ENCODE measurements at places on chromosomes 5 and 9. TPM values are rescaled to one million over a fixed set of nuclear protein-coding genes. Genes with fewer than 3 reads are reported as not detected.

GRCh38 chr5:112205846-112206245, 213.2 kb downstream of the EPB41L4A start:
- DNase-seq, result no peak

Gene FOXD4L6
- not detected for total RNA-seq

Gene ZNF618
- 12.1 TPM for total RNA-seq

Gene GOLGA1
- 12.5 TPM for total RNA-seq

DNA sequence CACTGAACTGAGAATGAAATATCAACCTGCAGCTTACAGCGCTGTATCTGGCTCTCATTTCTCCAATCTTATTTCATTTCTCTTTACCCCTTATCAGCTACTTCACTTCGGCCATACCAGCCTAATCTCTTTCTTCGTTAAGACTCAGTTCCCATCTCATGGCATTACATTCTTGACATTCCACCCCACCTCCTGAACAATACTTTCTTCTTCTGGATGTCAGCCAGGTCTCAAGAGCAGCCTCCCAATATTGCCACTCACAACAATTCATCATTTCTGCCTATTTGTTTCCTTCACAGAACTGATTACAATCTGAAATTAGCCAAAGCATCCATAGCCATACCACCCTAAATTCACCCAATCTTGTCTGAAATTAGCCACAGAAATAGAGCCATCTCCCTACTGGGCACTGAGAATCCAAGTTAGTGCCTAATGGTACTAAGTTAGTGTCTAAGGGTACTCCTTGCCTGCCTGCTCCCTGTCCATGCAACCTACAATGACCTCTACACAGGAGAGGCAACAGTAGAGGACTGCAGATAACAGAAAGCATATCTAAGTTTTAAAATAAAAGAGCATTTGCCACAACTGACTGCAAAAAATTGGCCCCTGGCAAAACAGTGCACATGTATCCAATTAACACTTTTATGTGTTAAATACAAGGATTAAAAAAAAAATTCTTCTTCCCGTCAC, 35.2 kb downstream of the SETX start:
- DNase-seq, result no peak

DNA sequence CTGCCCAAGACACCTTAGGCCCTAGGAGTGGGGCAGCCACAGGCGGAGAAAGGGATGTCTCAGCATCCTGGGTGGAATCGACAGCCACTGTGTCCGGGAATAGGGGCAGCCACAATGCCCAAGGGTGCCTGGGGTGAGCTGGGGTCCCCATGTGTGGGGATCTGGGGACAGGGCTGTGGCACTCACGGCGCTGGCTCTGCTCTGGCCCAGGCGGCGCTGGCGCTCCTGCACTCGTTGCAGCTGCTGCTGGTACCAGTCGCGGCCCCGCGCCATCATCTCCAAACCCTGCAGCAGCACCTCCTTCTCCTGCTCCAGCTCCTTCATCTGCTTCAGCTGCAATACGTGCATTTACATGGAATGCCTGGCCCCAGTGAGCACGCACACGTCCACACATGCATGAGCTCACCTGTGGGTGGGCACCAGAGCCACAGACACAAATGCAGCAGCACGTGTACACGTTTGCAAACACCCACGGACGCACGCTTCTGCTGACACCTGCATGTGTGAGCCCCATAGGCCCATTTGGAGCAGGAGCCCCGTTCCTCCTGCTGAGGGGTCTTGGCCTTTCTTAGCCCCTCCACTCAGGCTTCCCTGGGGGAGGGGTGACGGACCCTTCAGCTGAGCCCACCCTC, 4.9 kb downstream of the SAPCD2 start:
- no peak for DNase-seq

GRCh38 chr5:868428-869135, 17.8 kb upstream of the ZDHHC11 start:
- no peak for DNase-seq

DNA sequence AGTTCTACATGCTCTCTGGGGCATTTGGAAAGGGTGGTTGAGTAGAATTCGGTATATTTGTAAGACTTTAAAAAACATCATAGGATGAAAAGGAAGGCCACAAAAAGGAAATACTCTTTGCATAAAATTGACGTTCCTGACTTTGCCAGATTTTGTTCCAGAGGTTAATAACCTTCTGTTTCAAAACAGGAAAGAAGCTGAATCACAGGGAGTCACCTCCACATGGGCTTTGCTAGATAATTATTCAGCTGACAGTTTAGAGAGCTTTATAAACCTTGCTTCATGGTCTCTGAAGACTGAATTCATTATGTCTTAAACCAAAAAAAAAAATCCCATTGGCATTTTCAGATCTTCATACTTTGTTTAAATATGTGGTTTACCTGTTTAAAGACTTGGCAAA, 203.7 kb downstream of the SEMA6A start:
- no peak for DNase-seq

Gene ADGRD2
- total RNA-seq, result not detected

Measured in kidney epithelial cell (primary cell).